ENCODE measurements at places on chromosomes 7 and 10.
A peak's percentile ranks its signal among the peaks of the same experiment; 100 is the strongest.

GRCh38 chr7:42714356-42714755 is 197.5 kb downstream of the C7orf25 start:
- no peak for DNase-seq

GRCh38 chr10:94443549-94443948 is 41.2 kb downstream of the TBC1D12 start:
- DNase-seq, result peak; percentile 90

DNA sequence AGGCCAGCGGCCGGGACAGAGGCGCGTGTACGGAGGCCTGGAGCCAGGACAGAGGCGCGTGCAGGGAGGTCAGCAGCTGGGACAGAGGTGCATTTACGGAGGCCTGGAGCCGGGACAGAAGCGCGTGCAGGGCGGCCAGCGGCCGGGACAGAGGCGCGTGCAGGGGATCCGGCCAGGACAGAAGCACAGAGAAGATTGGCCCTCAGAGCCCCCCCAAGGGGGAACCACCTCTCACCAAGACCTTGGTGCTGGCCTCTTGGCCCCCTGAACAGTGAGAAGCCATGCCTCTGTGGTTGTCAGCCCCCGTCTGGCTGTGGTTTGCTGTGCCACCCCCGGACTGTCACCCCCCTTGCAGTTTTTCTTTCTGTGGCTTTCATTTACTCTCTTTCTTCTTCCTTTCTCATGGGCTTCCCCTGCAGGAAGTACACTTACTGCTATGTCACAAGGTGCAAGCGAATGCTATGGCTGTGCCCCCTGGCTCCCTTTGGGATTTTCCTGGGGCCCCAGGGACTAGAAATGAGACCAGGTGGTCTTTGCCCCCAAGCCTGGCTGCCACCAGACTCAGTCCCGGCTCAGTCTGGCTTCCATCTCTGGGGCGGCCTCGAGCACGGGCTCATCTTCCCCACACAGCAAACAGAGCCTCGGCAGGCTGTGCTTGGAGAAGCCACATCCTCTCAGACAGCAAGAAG is 41.1 kb downstream of the INSIG1 start:
- DNase-seq, result no peak

DNA sequence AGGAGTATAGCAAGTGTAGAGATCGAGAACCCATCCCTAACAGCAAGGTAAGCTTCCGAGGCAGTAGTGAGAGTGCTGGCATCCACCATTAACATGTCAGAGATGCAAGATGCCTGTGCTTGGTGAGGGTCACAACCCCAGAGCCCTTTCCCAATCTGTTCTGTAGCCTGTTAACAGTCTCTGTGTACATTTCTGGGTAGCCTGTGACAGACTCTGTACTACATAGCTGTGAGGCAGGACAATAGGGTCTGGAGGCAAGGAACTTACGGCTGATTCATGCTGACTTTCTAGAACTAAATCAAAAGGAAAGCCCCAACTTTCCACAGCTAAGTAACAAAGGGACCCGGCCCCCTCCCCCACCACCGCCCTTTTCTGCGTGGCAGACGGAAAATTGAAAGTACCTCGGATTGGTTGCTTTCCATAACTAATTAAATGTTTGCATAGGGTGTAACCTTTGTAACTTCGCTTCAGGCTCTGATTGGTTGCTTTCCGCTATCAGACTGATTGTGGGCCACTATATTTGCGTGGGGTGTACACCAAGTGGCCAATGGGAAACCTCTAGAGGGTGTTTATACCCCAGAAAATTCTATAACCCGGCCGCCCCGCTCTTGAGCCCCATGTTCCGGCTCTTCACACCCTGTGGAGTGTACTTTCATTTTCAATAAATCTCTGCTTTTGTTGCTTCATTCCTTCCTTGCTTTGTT is 1.4 kb upstream of the TMEM168 start:
- no peak for DNase-seq

- no peak for DNase-seq
Observed at GRCh38 chr7:156095908-156096539, 283.8 kb upstream of the SHH start.

DNA sequence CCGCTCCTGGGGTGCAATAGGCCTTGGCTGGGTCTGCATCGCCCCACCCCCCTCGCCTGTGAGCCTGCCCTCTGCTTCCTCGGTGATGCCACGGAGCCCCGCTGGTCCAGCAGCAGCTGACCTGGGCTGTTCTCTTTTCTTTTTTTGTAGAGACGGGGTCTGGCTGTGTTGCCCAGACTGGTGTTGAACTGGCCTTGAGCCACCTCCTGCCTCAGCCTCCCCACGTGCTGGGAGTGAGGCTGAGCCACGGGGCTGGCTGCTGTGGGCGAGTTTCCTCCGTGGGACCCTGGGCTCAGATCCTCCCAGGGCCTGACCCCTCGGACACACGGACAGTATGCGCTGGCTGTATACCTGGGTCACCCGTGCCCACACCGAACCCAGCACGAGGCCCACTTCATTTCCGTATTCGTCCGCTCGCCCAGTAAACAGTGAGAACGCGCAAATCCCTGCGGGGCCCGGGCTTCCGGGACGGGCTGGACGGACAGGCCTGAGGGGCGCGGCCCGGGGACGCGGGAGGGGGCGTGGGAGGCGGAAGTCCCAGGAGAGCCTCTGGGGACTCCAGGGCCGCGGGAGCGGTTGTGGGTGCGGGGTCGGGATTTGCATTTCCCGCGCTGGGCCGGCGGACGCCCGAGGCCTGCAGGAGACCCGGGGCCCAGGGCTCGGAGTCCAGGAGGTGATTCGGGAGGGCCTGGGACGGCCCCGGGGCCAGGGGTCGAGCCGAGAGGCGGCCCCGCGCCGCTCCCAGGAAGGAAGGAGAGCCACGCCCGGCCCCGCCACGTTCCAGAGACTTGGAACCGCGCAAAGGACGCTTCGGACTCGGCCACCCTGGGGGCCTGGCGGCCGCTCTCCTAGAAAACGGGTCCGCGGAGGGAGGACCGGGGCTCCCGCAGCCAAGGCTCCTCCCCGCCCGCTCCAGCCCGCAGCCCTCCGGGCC is 57.7 kb upstream of the DNAJB6 start:
- DNase-seq, result peak; percentile 23

- DNase-seq, result no peak
Observed at GRCh38 chr7:16929146-16929762, 47.5 kb upstream of the AGR3 start.

GRCh38 chr10:125672884-125673283 is 10.1 kb downstream of the TEX36 start:
- no peak for DNase-seq

DNA sequence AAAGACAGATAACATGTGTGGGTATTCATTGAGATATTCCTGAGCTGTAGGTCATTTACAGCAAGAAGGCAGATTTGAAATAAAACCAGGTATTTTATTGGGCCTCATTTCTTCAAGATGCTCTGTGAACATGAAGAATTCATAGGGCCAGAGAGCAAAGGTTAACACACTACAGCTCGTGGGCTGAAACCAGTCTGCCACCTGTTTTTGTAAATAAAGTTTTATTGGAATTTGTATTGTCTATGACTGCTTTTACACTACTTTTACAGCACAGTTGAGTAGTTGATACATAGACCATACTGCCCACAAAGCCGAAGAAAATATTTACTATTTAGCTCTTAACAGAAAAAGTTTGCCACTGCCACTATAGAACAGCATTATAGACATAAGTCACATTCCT is 22.1 kb upstream of the LIPA start:
- no peak for DNase-seq

- no peak for DNase-seq
Observed at GRCh38 chr10:44715136-44715535, 196.0 kb upstream of the TMEM72 start.

DNA sequence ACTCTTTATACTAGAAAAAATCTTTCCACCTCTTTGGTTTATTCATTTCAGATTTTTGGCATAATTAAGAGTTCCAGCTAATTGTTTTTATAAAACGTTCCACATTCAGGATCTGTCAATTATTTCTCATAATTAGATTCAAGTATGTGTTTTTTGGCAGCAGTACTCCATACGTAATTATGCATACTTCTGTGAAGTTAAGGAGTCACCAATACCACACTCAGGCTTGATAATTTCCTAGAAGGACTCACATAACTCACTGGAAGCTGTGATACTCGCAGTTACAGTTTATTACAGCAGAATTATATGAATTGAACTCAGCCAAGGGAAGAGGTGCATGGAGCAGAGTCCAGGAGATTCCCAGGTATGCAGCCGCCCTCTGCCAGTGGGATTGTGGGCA is 290.5 kb upstream of the AKR1E2 start:
- no peak for DNase-seq

- DNase-seq, result no peak
Observed at GRCh38 chr10:100128951-100129350, 47.3 kb upstream of the CPN1 start.

DNA sequence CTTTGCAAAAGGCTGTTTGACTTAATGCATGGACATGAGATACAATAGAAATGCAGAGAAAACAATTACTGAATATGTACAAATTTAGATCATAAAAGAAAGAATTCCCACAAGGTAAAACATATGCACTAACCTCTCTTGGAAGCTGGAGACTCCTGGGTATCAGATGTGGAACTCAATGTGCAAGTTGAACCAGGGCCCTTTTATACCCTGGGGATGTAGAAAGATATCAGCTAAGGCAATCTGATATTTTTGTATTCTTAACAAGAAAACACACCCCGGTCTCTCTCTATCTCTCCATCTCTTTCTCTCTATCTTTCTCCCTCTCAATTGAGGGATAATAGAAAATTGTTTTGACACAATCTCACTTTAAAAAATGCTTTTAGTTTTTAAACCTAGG is at the start of gene IDI2:
Gene IDI2 (minus strand): TSS at position 177 of the 400 bp plus-strand sequence. CDS start 1,136 bp downstream, outside the sequence.
- DNase-seq, result no peak

DNA sequence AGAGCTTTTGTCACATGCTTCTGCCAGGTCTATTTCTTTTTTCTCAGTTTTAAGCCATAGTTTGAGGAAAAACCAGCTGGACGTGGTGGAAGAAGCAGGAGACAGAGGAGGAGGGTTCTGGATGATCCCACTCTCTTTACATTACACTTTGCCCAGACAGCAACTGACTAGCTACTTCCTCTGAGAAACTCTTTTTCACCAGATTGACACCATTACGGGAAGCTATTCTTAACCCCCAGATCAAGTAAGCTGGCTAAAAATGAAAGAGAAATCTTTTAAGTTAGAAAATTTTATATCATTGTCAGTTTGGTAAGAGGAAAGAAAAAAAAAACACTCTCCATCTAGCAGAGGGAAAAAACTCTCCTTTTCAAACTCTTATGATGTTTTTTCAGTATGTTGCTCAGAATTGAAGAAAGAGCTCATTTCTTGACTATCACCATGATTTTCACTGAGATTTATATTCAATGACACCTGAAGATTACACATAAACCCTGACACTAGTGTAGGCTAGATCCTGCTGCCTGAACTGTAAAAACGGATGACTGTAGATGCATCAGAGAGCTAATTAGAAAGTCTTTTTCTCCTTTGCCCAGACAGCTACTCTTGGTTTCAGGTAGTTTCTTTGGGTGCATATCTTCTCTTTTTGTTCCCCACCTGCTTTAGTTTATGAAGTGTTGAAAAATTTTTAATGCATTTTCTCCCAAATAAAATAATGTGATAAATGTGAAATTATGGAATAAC is 203.1 kb downstream of the TFEC start:
- no peak for DNase-seq

GRCh38 chr10:76302481-76302880 is 871.1 kb downstream of the LRMDA start:
- peak; percentile 87 for DNase-seq

GRCh38 chr7:83410989-83411591 is 237.8 kb downstream of the SEMA3E start:
- DNase-seq, result peak; percentile 53

- no peak for DNase-seq
Observed at GRCh38 chr10:78169214-78169613, 135.6 kb downstream of the RPS24 start.

DNA sequence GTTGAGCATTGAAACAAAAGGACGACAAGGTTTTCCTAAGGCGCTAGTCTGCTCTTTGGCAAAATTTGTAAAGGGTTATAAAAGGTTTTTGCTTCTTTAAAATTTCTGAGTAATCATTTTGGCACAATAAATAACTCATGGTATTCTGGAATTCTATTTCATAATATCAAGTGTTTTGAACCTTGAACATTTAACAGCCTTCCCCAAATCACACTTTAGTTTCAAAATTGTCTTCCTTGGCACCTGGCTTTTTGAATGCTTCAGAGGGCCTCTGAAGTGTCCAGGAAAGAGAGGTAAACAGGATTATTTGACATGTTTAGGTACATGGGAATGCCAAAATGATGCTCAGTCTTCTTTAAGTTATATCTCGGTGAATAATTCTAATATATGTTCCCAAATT is 220.8 kb downstream of the PHF14 start:
- no peak for DNase-seq

GRCh38 chr10:104277785-104278184 is 8.8 kb downstream of the GSTO2 start:
- no peak for DNase-seq

DNA sequence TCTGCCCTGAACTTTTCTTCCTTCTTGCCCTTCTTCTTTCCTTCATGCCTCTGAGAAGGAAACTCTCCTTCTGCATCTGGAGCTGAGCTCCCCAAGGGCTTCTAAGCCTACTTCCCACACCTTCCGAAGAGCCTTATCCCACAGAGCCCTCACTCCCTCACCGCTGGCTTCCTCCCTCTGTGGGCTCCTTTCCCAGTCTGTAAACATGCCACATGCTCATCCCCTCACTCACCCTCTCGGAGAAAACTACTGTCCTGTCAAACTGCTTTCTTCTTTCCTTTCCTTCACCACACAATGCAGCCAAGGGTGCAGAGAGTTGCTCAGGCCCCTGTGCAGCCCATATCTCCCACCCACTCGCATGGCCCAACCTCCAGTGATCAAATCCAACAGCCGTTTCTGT is 18.1 kb downstream of the ANKRD16 start:
- no peak for DNase-seq

- no peak for DNase-seq
Observed at GRCh38 chr7:128437426-128438332, 18.0 kb upstream of the HILPDA start.

DNA sequence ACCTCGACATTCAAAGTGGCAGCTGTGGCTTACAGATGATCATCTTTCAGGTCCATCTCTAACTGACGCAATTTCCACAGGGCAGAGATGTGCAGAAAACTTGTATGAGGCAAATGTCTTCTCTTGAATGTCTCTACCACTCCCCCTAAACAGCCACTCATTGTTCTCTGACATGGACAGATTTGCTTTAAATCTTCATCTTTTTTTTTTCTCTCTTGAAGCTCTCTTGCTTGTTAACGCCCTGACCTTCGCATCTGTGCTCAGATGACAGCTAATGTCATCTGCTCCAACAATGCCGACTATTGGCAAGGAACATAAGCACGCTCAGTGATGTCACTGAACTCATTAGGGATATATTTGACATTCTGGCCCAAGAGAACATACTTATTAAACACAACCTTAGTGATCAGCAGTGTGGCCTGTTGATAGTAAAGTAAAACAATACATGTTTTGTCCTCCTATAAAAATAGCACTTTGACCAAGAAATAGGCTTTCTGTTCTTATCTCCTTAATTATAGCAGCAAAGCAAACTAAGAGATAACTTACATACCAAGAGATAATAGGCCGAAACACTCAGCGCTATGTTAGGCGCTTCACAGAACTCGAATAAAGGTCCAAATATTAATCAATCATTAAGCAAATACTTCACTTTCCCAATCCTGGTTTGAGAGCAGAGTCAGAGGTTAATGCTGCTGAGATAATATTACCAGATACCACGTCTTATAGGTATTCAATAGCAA is 583.5 kb downstream of the PARD3 start:
- no peak for DNase-seq

GRCh38 chr7:28408105-28408959 is 4.0 kb upstream of the CREB5 start:
- DNase-seq, result no peak

GRCh38 chr7:138569418-138569817 is 109.4 kb downstream of the TRIM24 start:
- DNase-seq, result no peak

- DNase-seq, result peak; percentile 61
Observed at GRCh38 chr10:122054048-122055025, 65.4 kb downstream of the TACC2 start.
